HS-27A (cell line): ENCODE measurements at places on chromosomes 1 and 21.

- DNase-seq = no peak
Measured at GRCh38 chr1:202616355-202616915, 93.8 kb downstream of the SYT2 start.

- DNase-seq = no peak
Measured at GRCh38 chr1:64392109-64392508, 77.8 kb upstream of the CACHD1 start.

DNA sequence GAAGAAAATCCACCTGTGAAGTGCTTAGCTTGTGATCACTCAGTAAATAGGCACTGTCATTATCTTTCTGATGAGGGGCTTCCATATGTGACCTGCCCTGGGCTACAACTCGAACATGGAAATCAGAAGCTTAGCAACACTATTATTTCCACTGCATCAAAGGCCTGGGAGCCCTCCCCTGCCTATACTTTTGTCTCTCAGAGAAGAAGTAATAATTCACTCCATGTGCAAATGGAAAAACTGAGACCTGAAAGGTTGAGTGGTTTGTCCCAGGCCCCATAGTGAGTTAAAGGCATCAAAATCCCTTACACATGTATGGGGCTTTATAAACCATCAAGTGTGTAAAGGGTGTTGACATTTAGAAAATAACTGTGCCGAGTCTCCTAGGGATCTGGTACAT, 20.9 kb downstream of the SOX13 start:
- DNase-seq = no peak

- peak; percentile 42 for DNase-seq
Measured at GRCh38 chr1:168623003-168623828, 46.8 kb downstream of the XCL1 start.

GRCh38 chr1:42922687-42923366, 35.8 kb downstream of the SLC2A1 start:
- peak; percentile 71 for DNase-seq

GRCh38 chr1:176720838-176721237, 257.9 kb downstream of the PAPPA2 start:
- DNase-seq = no peak

GRCh38 chr21:42724226-42724920, 71.0 kb downstream of the PDE9A start:
- DNase-seq = peak; percentile 69

DNA sequence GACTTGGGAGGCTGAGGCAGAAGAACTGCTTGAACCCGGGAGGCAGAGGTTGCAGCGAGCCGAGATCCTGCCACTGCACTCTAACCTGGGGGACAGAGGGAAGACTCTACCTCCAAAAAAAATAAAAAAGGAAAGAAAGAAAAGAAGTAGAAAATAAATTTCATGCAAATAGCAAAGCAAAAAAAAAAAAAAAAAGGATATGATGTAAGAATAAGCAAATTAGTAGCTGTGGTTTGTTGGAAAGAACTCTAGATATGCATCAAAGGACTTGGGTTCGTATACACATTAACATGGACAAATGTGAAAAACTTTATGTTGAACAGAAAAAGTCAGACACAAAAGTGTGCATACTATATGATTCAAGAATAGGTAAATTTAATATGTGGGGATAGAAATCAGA, 11.9 kb downstream of the WASF2 start:
- no peak for DNase-seq

- DNase-seq = no peak
Measured at GRCh38 chr21:28427394-28428022, 565.2 kb downstream of the LTN1 start.

DNA sequence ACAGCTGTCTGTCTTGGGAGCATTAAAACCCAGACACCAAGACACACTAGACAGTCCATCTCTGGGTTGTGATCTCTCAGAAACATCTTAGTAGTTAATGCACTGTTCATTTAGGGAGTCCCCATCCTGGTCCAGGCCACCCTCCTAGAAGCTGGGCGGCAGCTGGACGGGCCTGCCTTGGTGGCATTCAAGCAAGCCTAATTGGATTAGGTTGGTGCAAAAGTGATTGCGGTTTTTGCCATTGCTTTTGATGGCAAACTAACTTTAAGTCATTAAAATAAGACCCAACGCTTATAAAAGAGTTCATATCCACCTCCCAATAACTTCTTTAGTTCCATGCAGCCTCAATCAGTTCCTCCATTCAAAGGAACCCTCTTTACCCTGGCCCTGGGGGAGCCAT, 21.7 kb downstream of the ATP5PO start:
- no peak for DNase-seq

- DNase-seq = no peak
Measured at GRCh38 chr1:247008406-247008799, 546 bp upstream of the ZNF695 start.

GRCh38 chr1:247456021-247456420, 1.9 kb downstream of the OR2B11 start:
- DNase-seq = no peak

DNA sequence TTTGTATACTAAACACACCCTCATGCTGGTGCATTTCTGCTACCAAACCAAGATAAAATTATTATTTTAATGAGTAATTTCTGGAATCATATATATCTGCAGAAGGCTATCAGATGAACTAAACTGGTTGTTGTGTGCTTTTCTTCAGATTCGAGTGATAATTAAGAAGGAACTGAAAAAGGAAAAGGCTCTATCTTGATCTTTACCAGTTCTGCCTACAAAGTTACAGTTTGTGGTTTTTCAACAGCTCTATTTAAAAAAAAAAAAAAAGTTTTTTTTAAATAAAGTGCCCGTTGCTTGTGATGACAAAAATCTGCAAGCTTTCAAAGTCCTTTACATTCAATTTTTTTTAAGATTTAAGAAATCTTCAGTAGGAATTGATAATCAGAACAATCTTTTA, 13.6 kb downstream of the DENND1B start:
- no peak for DNase-seq

DNA sequence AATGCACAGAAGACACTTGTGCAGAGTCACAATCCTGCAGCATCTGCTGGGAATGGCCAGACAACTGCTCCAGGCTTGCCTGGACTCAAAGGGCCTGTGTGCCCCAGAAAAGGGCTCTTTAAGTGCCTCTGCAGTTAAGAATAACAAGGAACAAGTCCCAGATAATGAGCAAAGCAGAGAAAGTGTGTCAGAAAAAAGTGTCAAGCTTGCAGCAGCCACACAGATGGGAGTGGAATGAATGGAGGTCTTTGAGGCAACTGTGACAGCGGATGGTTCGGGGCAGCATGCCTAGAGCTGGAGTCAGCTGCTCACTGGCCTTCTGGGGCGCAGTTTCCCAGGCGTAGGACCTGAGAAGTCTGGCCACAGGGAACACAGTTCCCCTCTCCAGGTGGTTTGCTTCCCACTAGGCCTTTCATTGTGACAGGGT, 5.1 kb downstream of the PARP1 start:
- no peak for DNase-seq

- DNase-seq = no peak
Measured at GRCh38 chr1:238998577-238998976, 387.8 kb upstream of the CHRM3 start.

DNA sequence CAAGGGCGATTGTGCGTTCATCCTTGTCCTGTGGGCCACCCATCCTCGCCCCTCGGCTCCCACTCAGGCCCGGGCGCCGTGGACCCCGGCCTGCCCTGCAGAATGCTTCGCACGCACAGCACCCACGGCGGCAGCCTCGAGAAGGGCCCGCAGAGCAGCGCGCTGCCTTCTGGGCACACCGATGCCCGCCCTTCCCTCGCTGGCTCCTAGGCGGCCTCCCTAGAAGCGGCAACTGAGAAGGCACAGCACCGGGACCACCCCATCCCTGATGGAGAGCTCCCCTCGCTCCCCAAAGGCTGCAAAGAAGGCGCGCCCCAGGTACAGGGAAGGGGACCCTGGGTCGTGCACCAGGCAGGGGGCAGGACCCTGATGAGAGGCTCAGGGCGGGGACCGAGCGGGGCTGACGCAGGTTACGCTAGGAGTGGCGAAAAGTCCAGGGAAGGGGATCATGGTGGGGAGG, 971 bp downstream of the CAPZB start:
- no peak for DNase-seq

DNA sequence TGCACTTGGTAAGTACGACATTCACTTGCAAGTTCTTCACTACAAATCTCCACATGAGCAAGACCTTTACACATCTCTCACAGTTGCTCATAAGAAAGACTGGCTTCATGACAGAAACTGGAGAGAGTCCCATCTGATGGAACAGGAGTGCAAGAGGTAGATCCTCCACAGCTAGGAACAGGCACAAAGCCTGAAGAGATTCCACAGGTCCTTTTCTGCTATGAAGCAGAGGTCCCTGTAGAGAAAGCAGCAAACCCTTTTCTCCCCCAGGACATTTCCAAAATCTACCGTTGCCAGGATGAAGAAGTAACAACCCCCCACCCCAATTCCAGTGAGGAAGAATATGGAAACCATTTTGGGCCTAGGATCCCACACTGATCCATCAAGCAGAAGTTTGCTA, 47.3 kb downstream of the EIF4G3 start:
- DNase-seq = no peak

DNA sequence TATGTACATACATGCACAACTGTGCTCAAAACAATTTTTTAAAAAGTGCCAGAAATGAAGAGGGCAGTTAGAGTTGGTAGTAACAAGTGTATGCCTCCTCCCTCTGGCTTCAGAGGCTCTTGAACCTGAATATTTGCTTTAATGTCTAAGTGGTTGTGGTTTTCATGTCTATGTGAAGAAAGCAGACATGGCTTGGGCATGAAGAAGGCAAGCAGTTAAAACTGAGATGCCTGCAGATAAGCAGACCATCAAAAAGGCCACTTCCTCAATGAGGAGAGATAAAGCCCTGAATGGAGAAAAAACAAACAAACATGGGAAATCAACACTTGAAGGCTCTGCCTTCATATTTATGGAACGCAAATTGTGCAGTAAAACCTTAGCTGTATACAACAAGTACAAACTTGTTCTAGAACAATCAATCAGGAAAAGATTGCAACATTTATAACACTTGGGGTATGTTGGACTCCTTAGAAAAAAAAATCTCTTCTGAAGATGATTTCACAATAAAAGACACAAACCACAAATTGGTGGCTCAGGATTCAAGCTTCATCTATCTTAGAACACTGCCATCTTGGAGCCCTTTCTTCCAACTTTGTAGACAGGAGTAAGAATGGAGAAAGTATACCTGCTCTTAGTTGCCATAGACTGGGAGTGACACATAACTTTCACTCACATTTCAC, 52.7 kb upstream of the PLA2G4A start:
- DNase-seq = no peak

GRCh38 chr1:234369784-234370183, 3.5 kb upstream of the COA6 start:
- DNase-seq = no peak

- no peak for DNase-seq
Measured at GRCh38 chr1:32761936-32762335, 55.2 kb downstream of the YARS1 start.

DNA sequence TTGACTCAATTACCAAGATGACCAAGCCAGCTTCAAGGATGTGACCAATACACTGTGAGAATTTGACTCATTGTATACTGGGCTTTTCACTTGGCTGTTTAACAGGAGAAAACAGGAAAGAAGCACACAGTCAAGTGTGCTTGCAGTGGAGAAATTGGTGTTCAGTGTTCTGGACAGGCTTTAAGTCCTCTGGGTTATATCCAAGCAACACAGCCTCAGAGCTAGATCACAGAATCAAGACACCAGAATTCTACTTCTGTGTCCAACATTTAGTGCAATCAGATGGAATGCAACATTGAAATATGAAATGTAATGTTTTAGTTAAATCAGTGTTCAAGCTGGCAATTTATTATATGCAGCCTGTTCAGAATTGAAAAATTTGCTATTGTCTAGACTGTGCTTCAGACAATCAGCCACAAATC, 694.4 kb downstream of the LTN1 start:
- no peak for DNase-seq

- no peak for DNase-seq
Measured at GRCh38 chr1:166980383-166980782, 5.0 kb upstream of the ILDR2 start.

DNA sequence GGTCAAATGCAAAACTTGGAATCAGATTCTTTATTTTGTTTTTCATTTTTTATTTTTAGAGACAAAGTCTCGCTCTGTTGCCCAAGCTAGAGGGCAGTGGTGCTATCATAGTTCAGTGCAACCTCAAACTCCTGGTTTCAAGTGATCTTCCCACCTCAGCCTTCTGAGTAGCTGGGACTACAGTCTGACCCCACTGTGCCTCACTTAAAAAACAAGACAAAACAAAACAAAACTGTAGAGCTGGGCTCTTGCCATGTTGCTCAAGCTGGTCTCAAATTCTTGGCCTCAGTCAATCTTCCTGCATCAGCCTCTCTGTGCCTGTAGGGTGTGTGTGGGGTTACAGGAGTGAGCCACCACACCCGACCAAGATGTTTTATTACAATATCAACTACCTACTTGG, 396.0 kb upstream of the USP24 start:
- no peak for DNase-seq

DNA sequence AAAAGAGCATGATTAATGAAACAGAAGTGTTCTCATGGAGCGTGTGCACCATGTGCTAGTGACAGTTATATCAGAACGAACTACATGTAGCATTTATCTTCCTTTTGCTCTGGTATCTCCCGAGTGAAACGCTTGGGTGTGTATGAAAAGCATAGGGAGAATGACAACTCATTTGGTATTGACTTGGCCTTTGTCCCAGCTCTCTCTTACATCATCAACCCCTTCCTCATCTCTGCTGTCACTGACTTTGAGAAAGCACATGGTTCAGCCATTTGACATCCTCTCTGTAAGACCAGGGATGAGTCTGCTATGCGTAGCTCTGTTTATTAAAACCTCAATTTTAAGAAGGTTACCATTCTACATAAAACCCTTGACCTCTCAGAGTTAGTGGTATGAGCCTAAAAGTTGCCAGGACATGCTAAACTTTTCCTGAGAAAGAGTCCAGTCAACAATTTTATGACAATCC, 201.0 kb downstream of the NRIP1 start:
- no peak for DNase-seq
